ENCODE measurements at places on chromosomes 11 and 22.
A peak's percentile ranks its signal among the peaks of the same experiment; 100 is the strongest.

GRCh38 chr11:57901756-57902155, 121.9 kb upstream of the OR9Q1 start:
- DNase-seq = no peak

DNA sequence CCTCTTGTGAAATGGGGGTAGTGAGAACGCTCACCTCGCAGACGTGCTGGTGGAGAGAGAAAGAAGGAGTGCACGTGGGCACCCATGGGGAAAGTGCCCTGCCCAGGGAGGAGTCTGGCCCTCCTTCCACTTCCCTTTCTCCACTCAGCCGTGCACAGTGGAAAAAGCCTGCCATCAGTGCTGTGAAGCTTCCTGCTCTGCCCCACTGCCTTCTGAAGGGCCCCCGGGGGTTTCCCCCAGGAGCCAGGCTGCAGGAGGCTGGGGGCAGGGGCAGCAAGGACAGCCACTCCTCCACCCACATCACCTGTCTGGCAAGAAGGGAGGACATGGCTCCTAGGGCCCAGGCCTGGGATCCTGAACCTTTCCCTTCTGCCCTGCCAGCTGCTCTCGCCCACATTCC, 7.6 kb downstream of the TP53I11 start:
- DNase-seq = no peak

GRCh38 chr22:43996170-43996980, 27.7 kb upstream of the PARVB start:
- DNase-seq = no peak

DNA sequence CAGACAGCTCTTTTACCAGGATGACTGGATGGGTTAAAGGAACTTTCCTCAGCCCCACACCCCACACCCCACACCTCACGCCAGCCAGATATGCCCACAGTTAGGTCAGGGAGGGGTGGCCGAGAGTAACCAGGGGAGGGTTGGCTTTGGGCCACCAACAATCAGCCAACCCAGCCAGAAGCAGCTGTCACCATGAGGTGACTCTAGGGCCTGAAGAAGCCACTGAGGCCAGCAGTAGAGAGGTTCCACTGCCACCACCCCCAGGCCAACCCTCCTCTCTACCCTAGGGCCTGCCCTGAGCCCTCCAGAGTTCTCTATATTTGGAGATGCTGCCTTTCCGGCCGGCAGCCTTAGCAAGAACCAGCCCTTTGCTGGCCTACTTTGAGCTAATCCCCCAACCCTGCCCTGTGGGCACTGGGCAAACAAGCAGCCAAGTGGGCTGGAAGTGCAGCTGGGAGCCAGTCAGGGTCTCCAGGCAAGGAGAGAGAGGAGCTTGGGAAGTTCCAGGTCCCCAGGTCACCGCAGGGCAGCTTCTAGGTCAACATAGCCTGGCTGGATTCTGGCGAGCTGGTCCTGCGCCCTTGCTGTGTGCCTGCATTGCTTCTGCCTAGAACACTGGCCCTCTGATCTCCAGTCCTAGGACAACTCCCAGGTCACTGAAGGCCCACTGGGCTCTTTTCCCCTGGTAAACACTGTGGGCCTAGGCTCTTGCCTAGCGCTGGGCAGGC, 12.0 kb upstream of the SYT8 start:
- no peak for DNase-seq

- no peak for DNase-seq
These were observed 595.2 kb downstream of the BRD1 start for GRCh38 chr22:49232319-49233067.

- DNase-seq = no peak
These were observed 1.8 kb downstream of the TMEM86A start for GRCh38 chr11:18700375-18700774.

DNA sequence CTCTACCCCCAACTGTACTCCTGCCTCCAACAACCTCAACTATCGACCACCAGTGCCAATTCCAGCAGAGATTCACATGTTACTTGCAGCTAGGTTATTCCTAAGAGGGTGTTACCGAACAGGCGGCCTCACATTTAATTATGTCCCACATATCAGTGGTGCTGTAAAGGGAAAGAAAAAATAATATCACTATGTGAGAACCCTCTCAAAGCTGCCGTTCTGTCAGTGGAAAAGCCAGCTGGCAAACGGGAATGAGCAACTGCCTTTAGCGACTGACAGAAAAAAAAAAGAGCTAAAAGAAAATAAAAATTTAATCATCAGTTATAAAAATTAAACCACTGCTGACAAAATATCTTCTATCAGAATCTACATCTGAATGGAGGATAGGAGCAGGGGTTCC, 270.8 kb upstream of the NARS2 start:
- no peak for DNase-seq

DNA sequence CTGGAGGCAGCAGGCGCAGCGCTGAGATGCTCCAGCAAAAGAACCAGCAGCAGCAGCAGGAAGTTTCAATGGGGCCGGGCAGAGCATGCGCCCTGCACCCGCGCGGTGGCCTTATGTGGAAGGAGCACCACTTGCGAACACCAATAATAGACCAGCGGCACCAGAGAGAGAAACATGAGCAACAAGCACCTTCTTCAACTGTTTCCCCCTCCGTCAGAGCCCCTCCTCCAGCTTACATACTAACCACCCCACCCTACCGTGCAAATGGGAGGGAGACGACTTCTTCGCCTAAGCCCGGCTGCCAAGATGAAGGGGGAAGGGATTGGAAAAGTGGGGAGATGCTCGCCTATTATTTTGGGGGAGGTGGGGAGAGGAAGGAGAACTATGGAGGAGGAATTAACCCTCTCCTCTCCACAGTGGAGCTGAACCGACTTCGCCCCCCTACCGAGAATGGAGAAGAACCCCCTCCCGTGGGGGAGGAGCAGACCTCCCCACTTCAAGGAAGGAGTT, 1.1 kb downstream of the RSF1 start:
- DNase-seq = peak; percentile 86

GRCh38 chr11:45331839-45332238, 45.7 kb upstream of the SYT13 start:
- DNase-seq = no peak

GRCh38 chr11:7571640-7572000, 57.8 kb downstream of the PPFIBP2 start:
- peak; percentile 82 for DNase-seq

DNA sequence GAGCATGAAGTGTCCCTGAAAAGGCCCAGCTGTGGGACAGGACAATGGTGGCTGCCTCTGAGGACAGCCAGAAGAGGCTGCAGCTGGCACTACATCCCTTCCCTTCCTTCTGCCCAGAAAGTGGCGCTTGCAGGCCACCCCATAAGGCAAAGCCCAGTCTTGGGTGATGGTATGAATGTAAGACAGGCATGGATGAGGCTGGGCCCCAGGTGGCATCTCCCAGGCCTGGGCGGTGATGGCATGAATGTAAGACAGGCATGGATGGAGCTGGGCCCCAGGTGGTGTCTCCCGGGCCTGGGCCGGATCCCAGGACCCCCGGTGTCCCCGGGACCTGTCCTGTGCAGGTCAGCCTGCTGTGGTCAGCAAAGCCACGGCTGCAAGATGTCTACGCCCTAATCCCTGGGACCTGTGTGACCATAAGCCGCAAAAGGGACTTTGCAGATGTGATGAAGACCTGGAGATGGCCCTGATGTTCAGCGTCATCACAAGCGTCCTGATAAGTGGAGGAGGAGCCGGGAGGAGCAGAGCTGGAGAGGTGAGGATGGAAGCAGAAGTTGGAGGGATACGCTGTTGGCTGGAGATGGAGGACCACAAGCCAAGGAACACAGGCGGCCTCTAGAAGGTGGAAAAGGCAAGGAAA, 181.1 kb downstream of the CTTN start:
- DNase-seq = no peak

DNA sequence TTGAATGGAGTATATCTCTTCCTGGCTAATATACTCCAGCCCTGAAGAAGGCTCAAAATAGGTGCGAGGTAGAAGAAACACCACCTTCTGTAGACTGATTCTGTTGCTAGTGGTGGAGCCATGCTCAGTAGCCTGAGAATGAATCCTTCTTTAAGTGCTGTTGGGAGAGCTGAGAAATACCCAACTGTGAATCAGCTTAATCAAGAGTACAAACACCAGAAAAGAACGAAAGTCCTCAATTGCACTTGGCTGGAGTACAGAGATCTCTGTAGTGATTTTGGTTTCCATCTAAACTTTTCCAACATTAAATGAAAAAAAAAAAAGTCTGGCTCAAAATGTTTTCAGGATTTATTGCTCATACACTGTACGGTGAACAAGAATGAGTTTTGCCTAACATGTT, 619.1 kb downstream of the METTL15 start:
- peak; percentile 54 for DNase-seq

GRCh38 chr11:44256673-44257291, 53.2 kb downstream of the ALX4 start:
- DNase-seq = peak; percentile 45

DNA sequence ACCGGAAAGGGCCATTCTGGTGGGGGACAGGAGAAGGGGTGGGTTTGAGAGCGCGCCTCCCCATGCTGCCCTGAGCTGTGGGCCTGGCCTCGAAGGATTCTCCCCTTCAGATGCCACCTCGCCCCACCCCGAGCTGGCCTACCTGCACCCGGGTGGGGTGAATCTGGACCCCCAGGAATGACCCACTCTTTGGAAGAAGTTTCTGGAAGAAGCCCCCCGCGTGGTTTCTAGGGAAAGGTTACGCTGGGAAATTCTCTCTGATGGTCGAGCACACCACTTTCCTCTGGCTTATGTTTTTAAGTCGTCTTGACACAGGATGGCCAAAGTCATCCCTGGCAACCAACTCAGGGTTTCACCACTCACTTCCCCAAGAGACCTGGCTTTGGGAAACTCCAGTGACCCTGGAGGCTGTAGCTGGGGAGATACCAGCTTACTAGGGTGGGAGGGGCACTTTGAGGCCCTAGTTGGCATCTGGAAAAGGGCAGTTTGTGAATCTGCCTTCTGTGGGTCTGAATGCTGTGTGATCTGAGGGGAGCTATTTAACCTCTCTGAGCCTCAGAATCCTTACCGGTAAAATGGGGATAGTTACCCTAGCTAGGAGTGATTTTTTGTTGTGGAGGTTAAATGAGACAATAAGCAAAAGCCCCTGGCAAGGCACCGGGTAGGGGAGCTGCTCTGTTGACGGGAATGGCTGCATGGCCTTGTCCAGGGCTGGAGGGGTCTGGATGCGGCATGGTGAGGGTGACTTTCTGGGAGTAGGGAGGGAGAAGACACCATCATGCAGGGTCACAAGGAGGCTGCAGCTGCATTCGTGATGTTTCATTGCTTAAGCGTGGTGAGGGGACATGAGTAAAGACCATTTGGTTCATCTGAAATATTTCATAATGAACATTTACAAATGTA, 45.3 kb upstream of the ACCSL start:
- no peak for DNase-seq

- DNase-seq = no peak
These were observed 899.2 kb upstream of the API5 start for GRCh38 chr11:42412590-42412989.

- no peak for DNase-seq
These were observed 648.4 kb downstream of the ETS1 start for GRCh38 chr11:127939000-127939399.

GRCh38 chr11:95358511-95359340, 127.7 kb upstream of the SESN3 start:
- DNase-seq = no peak

DNA sequence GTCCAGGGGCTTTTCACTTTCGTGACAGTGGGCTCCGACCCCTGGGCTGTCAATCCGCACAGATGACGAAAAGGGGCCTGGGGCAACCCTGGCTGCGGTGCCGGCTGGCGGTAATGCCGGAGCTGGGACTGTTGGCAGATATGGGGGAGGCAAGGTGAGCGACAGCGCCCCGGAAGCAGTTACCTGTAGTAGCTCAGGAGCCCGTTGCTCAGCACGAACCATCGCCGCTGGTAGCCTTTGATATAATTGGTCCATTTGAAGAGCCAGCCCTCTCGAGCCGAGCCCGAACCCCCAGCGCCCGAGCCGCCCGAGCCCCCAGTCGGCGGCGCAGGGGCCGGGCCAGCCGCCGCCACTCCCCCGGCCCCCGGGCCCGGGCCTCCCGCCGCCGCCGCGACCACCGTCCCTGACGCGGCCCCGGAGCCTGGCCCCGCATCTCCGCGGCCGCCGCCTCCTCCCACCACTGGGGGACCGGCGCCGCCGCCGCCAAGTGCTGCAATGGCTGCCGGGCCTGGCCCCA, 396 bp downstream of the OSBP start:
- no peak for DNase-seq

GRCh38 chr22:46373921-46374662, 38.6 kb downstream of the TRMU start:
- DNase-seq = no peak

- DNase-seq = no peak
These were observed 120.1 kb upstream of the OR9Q1 start for GRCh38 chr11:57903441-57904123.

GRCh38 chr11:87020764-87021365, 16.9 kb upstream of the TMEM135 start:
- peak; percentile 52 for DNase-seq

- no peak for DNase-seq
These were observed 27.0 kb upstream of the MICAL2 start for GRCh38 chr11:12083380-12083779.

DNA sequence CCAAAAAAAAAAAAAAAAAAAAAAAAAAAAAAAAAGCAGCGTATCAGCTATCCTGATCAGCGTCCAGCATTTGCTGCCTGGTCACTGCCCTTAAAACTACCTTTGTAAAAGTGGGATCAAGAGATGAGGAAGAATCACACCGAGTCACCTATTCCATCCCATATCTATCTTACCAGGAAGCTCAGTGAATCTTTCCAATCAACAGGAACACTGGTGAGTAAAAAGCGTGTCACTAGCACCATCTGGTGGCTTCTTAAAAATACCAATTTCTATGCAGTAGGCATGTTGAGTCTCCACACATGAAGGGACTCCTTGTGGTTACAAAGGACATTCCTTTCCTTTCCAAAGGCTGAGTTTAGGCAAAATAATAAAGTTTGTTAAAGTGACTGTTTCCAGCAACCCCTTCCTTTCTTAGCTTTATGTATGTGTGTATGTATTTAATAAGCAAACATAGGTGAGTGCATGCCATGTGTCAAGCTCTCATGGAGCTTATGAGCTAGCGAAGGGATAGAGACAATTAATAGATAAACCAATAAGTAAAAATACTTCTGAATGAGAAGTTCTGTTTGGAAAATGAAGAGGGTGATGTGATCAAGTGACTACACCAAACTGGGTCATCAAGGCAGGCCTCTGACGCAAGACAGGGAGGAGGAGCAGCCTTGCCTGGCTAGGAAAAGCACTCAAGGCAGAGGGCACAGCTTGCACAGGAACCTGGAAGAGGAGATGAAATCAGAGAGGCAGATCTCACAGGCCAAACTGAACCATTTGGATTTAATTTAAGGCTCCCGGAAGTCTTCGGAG, 13.9 kb upstream of the TP53AIP1 start:
- DNase-seq = peak; percentile 83

DNA sequence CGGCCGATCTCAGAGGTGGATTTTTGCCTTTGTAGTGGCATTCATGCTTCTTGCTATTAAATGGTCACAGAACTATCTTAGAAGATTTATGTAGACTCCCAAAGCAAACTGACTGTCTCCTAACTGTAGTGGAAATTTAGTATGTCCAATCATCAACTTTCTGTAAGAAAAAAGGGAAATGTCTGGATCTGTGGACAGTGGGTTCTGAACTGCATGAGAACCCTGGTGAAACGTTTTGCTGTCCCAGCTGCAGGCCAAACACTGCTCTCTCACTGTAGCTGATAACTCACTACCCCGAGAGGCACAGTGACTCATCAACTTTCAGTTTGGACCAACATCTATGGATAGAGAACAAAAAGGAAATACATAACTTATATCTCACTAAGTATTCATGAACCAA, 387.1 kb downstream of the SOX6 start:
- peak; percentile 91 for DNase-seq

GRCh38 chr11:11624204-11624603, 2.4 kb upstream of the GALNT18 start:
- no peak for DNase-seq

GRCh38 chr11:106092446-106092845, 15.0 kb downstream of the AASDHPPT start:
- DNase-seq = no peak

- DNase-seq = no peak
These were observed 5.9 kb downstream of the ABTB2 start for GRCh38 chr11:34351687-34352469.

Measured in fibroblast of the aortic adventitia (primary cell).